Activated naive CD8-positive, alpha-beta T cell treated with anti-CD3 and anti-CD28 coated beads, Interleukin-2, amount 10 ng/mL, durations not matched to agents 7 days and 5 days (primary cell): ENCODE measurements at places on chromosomes 16 and 17.

- DNase-seq = no peak
These were observed 20.9 kb downstream of the SOCS1 start for GRCh38 chr16:11234884-11235702.

DNA sequence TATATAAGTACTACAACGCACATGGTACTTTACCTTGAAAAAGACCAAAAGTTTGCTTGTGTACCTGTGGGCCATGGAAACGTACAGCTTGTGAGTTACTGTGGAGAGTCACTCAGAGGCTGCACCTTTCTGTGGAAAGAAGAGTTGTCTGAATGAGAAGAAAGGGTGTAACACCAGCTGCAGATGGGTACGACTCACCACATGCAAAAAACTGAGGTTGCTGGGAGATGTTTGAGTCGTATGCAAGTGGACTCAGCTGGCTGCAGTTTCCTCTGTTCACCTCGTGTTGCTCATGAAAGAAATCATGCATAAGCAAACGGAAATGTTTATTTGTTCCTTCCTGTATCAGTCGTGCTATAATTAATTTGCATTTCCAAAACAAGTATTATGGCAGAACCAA is 22.4 kb upstream of the DYNLRB2 start:
- DNase-seq = no peak

DNA sequence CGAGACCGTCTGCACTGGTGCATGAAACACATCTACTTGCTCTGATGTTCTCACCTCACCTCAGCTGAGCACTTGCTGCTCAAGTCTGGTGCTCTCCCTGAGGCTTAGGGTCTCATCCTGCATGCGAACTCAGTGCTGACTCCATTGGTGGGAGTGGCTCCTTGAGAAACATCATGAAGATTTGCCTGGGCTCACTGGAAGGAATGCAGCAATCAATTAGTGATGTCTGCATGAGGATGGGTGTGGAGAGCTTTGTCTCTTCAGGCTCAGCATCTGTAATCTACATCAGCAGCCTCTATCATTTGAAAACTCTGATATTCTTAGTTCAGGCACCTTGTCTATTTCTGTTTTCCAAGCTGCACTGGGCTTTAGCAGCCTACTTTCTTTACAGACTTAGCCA is 204.4 kb downstream of the IRF8 start:
- DNase-seq = no peak

GRCh38 chr16:47026492-47026891 is 53.0 kb upstream of the DNAJA2 start:
- no peak for DNase-seq

GRCh38 chr17:81707725-81708646 is 4.1 kb upstream of the SLC25A10 start:
- DNase-seq = no peak

GRCh38 chr17:8120520-8121406 is 2.4 kb upstream of the ALOXE3 start:
- peak; percentile 81 for DNase-seq

GRCh38 chr17:9408868-9409829 is 166.5 kb downstream of the STX8 start:
- no peak for DNase-seq

DNA sequence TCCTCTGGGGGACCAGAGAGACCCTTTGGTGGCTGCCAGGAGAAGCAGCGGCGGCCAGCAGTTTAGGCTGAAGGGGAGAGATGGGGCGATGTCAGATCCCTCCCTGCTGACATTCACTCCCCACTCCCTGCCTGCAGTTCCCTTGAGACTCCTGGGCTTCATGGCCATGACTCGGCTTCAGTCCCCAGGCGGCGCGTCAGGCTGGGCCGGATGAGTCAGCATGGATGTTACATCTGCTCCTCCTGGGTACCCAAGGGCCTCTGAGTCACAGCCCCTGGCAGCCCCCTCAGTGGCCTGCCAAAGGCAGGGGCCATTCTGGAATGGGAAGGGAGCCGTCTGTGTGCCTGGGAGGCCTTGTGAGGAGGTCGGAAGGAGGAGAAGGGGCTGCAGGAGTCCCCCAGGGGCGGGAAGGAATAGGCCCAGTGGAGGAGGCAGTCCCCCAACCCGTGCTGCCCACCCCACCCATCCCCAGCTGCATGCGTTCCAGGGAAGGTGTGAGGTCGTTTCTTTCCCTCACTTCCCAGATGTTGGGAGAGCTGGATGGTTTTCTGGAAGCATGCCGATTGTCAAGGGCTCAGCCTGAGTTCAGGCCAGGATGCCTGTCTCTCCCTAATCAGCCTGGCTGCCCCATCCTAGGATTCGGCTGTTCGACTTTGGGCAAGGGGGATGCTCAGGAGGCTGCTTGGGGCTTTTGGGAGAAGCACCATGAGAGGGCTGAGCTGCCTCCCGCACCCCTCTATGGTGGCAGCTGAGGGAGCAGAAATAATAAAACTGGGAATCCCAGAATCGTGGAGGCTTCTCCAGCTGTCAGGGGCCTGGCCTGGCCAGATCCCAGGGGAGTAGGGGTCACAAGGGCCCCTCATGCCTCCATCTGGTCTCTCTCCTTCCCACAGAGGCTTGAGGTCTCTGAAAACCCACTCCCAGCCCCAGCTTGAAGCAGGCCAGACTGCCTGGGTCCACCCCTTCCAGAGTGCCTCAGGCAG is 9.7 kb downstream of the RHBDL3 start:
- DNase-seq = no peak

GRCh38 chr17:2372180-2372579 is 28.7 kb downstream of the MNT start:
- DNase-seq = no peak

DNA sequence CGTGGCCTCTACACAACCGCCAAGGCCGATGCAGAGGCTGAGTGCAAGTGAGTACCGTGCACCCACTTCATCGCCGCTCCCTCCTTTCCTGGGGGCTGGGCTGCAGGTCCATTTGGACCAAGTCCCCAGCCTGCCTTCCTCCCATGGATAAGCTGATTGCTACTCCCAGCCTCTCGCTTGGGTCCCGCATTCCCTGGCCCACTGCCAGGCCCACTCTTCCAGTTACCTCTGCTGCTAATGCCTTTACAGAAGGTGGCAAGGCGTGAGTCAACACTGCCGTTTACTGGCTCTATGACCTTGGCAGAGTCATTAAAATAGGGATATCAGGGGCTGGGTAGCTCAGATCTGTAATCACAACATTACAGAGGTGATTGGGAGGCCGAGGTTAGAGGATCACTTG is 11.2 kb downstream of the SULT1A2 start:
- no peak for DNase-seq

GRCh38 chr16:72202014-72202413 is 30.1 kb upstream of the PMFBP1 start:
- no peak for DNase-seq

- DNase-seq = no peak
These were observed 205.2 kb upstream of the WSB1 start for GRCh38 chr17:27088767-27089078.

DNA sequence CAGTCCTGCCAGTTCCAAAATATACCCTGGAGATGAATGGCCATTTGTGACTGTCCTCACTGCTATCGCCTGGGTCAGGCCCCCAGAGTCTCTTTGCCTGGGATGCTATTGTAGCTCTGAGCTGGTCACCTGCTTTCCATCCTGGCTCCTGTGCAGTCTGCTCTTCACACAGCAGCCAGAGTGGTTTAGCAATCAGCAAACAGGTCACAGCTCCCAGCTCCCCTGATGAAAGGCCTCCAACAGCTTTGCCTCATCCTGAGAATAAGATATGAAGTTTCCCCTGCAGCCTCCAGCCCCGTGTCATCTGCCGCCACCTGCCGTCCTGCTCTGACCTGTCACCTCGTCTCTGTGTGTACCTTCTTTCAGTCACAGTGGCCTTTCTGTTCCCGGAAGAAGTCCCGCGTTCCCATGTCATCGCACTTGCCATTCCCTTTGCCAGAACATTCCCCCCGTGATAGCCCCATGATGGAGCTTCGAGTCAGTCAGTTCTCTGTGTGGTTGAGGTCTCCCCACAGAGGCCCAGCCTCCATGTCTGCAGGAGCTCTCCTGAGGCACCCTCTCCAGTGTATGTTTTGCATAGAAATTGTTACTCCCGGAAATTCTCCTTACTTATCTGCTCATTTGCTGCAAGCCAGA is 281.5 kb downstream of the SNX29 start:
- no peak for DNase-seq

DNA sequence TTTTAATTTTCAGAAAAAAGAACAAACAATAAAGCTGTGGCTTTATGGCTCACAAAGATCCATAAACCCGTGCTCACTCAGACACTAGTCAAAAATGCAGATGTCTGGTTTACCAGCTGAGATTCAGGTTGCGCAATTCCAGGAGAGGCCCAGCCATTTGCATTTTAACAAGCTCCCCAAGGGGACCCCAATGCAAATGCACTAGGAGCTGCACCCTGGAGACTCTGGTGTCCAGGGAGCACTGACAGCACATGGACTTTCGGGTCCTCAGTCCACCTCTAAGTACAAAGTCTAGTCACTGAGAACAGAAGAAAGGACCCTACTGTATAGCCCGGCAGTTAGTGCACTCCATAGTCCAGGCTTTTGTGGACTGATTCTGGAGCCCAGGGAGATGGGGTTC is 326.3 kb downstream of the MAF start:
- DNase-seq = no peak

- DNase-seq = no peak
These were observed 87.1 kb downstream of the PLXDC1 start for GRCh38 chr17:39064374-39064773.

GRCh38 chr16:9286930-9287329 is 195.5 kb downstream of the HAPSTR1 start:
- DNase-seq = no peak

DNA sequence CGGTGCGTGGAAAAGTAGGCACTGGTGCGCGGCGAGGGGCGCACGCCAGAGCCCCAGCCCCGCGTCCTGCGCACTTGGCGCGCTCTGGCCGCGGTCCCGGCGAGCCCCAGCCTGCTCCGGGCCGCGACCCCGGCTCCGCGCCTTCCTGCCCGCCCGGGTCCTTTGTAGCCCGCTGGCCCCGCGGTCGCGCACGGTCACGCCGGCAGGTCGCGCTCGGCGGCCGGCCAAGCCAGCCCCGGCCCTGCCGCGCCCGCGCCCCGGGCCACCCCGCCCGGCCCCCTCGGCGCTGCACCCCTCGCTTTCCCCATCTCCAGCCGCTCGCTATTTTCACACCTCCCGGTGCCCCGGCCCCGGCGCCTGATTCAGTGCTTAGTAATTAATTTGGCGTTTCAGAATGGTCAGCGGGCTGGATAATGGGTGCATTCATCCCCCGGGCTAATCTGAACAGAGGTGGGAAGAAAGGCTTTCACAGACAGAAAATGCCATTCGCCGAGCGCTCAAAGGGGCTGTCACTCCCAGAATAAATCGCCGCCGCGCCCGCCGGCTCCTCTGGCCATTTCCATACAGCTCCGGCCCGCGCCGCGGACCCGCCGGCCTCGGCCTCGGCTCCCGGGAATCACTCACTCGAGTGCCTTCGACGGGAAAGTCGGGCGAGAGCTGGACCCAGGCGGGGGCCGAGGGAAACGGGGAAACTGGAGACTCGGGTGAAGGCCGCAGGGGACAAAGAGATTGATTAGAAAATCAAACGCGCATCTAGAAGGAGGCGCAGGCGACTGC is 17.8 kb upstream of the NTN1 start:
- peak; percentile 37 for DNase-seq

DNA sequence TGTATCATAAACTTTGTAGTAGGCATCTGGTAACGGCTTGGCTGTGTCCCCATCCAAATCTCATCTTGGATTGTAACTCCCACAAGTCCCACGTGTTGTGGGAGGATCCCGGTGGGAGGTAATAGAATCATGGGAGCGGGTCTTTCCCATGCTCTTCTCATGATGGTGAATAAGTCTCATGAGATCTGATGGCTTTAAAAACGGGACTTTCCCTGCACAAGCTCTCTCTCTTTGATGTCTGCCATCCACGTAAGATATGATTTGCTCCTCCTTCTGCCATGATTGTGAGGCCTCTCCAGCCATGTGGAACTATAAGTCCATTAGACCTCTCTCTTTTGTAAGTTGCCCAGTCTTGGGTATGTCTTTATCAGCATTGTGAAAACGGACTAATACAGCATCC is 248.7 kb downstream of the SNX29 start:
- no peak for DNase-seq

- no peak for DNase-seq
These were observed 4.8 kb upstream of the PIRT start for GRCh38 chr17:10842658-10843057.

GRCh38 chr16:11128211-11129141 is 127.5 kb downstream of the SOCS1 start:
- DNase-seq = no peak

DNA sequence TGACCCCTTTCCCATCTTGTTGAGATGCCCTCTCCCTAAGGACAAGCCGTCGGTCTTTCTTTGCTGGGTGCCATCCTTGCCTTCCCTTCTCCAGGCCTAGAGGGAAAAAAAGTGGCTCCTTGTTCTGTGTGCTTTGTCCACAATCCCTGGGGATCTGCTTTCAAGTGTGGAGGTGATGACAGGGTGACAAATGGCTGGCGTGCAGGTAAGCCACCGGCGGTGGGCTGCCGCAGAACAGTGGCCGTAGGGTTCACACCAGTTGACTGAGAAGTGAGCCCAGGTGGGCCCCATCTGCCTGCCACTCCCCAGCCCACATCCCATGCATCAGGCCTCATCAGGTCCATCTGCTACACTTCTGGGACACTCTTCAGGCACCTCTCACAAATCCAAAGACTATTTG is 11.4 kb upstream of the CALB2 start:
- DNase-seq = no peak

DNA sequence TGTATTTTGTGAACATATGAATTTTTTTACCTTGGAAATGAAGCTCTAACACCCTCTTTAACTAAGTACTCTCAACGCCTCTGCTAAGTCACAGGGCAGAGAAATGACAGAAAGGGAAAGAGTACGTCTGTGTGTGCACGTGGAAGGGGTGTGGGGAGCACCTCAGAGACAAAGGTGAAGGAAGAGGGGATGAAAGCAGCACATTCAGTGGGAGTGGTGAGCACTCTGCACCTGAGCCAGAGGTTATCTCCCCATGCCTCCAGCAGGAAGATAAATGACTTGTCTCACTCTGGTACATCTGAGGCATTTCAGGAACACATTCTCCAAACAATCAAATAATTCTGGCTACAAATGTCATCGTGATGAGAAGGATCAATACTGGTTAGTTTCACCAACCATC is 15.0 kb downstream of the GNA13 start:
- DNase-seq = no peak

DNA sequence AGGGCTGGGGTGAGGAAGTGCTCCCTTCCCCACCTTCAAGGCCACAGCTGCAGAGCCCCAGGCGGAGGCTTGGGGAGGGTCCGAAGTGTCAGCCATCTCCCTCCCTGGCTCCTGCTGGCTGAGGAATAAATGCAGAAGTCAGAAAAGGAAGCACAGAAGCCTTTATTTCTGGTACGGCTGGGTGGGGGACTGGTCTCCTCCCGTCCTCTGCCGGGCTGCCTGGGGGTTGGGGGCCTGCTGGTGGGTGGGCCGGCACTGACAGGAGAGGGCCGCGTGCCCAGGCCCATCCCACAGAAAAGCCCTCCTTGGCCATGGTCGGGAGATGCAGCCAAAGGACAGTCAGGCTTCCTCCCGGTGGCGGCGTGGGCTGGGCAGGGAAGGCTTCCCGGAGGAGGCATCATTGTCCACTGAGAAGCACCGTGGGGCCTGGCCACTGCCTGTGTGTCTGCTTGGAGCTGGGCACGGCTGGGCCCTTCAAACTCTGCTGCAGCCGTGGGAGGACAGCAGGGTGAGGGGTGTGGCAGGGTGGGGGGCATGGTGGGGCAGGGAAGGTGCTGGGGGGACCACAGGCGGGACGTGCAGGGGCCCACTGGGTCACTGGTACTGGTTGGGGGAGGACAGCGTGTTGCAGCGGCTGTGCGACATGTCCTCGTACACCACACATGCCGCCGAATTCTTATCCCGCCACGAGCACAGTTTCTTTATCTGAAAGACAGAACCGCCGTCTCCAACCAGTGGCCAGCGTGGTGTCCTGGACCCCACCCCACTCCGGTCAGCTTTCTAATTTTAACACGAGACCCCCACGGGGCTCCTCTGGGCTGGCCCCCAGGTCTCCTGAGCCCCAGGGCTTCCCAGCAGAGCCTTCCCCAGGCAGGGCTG is 2.4 kb downstream of the CD7 start:
- DNase-seq = peak; percentile 26
